ENCODE measurements at places on chromosomes 1 and 21. TPM values are rescaled to one million over a fixed set of nuclear protein-coding genes. Genes with fewer than 3 reads are reported as not detected.
A peak's percentile ranks its signal among the peaks of the same experiment; 100 is the strongest.

DNA sequence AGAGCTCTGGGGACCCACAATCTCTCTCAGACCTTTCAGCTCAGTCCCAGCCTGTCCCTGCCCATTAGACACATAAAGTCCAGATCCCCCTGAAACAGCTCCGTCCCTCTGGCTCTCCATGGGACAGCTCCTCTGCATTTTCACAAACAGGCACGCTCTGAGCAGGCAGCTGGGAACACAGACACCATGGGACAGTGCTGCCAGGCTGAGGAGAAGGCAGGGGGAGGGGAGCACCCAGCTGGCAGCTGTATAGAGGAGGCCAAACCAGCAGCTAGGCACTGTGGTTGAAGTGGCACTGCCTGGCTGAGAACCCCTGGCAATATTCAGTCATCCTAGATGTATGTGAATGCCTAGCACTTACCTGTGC is 2.0 kb downstream of the TMEM63A start:
- H3K36me3 ChIP-seq = peaks cover 3% of the 10 kb centered on the region
- peaks cover 15% of the 10 kb centered on the region for H3K4me1 ChIP-seq
- H3K4me3 ChIP-seq = no peak overlapping the region
- no peak overlapping the region for H3K27ac ChIP-seq

DNA sequence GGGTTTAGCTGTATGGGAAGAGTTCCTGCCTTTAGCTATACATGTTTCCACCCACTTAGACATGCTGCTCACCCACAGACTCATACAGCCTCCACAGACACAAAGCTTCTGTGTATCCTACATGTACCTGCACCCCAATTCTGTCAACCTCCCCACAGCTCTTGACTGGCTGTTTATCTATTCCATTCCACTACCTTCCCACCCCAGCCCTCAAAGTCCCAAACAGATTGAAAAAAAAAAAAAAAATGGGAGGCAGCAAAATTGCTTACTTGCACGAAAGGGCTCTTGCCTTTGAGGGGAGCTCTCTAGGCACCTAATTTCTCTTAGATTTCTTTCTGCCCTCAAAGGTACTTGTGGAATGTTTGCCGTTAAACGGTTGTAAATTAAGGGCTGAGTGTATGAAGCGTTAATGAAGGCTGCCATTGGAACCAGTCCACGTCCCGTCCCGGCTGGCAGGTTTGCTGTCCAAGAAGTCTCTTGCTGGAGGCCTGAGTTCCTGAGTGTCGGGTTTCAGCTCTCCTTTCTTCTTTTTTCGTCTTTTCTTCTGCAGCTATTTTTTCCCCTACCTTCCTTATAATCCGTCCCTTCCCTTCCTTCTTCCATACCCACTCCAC is 43.6 kb downstream of the PBX1 start:
- H3K36me3 ChIP-seq = no peaks in the 10 kb centered on the region
- H3K27me3 ChIP-seq = no peaks in the 10 kb centered on the region
- peak; percentile 86 for DNase-seq
- H3K27ac ChIP-seq = no peak overlapping the region

GRCh38 chr1:228178737-228179684 is 13.4 kb downstream of the IBA57 start:
- no peak overlapping the region for H3K27ac ChIP-seq
- H3K27me3 ChIP-seq = no peaks in the 10 kb centered on the region
- no peaks in the 10 kb centered on the region for H3K36me3 ChIP-seq
- no peaks in the 10 kb centered on the region for H3K4me1 ChIP-seq

DNA sequence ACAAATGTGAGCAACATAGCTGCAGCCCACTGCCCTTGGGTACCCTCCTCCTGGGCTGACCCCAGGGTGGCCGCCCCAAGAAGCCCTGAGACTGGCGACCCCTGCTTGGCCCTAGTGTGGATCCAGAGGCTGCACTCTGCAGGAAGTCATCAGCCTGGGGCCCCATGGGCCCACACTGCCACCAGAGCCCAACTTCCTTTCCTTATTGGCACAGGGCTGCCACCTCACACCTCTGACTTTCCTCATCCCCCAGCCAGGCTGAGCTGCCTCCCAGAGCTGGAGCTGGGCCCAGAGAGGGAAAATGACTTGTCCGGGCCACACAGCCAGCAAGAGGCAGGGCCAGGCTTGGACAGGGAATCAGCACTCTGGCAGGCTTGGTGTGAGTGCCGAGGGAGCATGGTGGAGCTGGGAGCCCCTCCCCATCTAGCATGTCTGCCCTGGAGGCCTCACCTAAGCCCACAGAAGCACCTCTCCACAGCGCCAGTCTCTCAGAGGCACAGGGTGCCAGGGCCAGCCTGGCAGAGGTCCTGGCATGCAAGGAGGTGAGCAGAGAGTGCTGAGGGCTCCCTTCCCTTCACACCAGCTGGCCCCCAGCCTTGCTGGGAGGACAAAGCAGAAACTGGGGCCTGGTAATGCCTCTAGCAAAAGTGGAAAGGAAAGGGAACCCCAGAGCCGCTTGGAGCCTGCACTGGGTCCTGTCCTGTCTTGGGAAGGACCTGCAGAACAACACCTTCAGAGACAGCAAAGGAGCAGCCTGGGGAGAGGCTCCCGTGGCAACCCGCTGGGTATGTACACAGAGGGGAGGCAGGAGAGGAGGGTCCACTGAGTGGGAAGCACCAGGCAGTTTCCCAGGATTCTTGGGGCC is 3.2 kb downstream of the RAP1GAP start:
- no peak overlapping the region for H3K4me3 ChIP-seq
- no peak for DNase-seq
- H3K27ac ChIP-seq = no peak overlapping the region

DNA sequence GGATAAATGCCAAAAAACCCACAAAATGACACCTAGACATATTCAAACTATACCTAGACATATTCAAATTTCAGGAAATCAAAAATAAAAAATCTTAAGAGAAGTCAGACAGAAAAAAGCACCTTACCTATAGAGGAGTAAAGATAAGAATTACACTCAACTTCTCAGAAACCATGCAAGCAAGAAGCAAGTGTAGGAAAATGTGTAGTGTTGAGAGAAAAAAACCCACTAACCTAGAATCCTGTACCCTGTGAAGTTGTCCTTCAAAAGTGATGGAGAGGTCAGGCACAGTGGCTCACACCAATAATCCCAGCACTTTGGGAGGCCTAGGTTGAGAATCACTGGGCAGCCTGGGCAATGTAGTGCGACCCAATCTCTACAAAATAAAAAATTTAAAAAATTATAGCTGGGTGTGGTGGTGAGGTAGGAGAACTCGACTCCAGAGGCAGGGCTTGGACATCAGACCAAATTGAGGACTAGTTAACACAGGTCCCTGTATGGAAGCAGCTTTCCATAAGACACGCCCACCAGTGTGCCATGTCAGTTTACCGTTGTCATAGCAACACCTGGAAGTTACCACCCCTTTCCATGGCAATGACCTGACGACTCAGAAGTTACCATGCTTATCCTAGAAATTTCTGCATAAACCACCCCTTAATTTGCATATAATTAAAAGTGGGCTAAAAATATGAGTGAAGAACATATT is 20.7 kb downstream of the PDIK1L start:
- H3K27ac ChIP-seq = no peak overlapping the region
- DNase-seq = no peak
- H3K27me3 ChIP-seq = no peaks in the 10 kb centered on the region
- no peaks in the 10 kb centered on the region for H3K4me1 ChIP-seq
- H3K36me3 ChIP-seq = no peaks in the 10 kb centered on the region

Gene FALEC
- polyA plus RNA-seq = not detected
